ENCODE measurements at places on chromosomes 7 and 10. TPM values are rescaled to one million over a fixed set of nuclear protein-coding genes. Genes with fewer than 3 reads are reported as not detected.

Gene LRRD1
- not detected for polyA plus RNA-seq

GRCh38 chr10:7421526-7421925 is 10.7 kb upstream of the SFMBT2 start:
- DNase-seq = no peak

DNA sequence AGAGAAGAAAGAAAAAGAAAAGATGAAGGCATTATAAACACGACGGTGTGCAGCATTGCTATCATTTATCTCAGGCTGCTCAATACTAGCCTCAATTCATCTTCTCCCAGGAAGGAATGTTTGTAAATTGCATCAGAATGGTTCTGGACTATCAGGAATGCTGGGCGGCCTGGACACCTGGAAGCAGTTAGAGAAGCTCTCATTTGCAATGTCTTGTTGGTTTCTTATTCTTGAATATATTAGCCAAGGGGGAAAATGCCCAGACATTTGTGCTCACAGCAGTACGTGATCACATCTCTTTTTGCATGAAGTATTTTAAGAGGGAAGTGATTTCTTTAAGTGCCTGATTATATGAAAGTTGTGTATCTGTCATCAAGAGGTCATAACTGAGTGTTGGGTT is 85.6 kb upstream of the IMMP2L start:
- DNase-seq = no peak

DNA sequence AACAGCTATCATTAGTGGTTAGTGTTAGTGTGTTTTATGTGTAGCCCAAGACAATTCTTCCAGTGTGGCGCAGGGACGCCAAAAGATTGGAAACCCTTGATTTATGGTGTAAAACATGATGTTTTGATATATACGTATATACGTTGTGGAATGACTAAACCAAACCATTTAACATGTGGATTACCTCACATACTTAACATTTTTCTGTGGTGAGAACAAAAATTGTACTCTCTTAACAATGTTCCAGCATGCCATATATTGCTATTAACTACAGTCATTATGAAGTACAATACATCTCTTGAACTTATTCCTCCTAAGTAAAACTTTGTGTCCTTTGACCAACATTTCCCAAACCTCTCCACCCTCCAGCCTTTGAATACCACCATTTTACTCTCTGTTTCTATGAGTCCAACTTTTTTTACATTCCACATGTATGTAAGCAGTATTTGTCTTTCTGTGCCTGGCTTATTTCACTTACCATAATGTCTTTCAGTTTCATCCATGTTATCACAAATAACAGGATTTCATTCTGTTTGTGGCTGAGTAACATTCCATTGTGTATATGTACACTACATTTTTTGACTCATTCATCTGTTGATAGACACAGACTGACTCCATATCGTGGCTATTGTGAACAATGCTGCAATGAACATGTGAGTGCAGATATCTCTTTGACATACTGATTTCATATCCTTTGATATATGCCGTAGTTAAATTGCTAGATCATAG is 42.2 kb upstream of the MAGI2 start:
- DNase-seq = no peak

DNA sequence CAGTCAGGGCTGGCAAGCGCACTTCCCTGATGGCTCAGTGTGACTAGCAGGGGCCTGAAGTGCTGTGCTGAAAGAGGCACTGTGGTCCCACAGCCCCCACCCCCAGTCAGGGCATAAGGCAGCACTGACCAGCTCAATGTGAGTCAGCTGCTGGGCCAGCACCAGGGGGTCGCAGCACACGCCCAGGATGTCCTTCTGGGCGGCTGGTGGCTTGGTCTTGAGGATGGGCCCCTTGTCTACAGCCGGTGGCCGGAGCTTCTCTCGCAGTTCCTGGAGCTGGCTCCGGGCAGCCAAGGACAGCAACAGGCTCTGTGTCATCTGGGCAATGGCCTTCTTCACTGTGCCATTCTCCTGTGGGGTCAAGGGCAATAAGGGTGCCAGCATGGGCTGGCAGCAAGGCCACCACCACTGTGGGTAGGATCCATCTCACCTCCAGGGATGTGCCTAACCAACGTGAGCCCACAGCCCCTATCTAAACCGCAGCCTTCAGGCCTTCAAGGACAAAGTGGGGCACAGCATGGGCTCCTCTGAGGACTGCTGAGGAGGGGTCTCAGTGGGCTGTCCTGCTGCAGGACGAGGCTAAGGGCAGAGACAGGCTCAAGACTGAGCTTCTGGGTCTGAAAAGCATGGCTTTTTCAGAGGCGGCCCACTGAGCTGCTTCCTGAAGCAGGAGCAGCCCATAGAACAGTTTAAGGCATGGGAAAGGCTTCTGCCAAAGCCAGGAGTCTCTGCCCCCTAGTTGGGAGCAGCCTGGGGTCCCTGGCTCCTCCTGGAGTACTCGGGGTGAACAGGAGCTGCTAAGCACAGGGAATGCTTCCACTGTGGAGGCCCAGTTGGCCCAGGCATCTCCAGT is 62.5 kb downstream of the CSGALNACT2 start:
- DNase-seq = peak; percentile 45

DNA sequence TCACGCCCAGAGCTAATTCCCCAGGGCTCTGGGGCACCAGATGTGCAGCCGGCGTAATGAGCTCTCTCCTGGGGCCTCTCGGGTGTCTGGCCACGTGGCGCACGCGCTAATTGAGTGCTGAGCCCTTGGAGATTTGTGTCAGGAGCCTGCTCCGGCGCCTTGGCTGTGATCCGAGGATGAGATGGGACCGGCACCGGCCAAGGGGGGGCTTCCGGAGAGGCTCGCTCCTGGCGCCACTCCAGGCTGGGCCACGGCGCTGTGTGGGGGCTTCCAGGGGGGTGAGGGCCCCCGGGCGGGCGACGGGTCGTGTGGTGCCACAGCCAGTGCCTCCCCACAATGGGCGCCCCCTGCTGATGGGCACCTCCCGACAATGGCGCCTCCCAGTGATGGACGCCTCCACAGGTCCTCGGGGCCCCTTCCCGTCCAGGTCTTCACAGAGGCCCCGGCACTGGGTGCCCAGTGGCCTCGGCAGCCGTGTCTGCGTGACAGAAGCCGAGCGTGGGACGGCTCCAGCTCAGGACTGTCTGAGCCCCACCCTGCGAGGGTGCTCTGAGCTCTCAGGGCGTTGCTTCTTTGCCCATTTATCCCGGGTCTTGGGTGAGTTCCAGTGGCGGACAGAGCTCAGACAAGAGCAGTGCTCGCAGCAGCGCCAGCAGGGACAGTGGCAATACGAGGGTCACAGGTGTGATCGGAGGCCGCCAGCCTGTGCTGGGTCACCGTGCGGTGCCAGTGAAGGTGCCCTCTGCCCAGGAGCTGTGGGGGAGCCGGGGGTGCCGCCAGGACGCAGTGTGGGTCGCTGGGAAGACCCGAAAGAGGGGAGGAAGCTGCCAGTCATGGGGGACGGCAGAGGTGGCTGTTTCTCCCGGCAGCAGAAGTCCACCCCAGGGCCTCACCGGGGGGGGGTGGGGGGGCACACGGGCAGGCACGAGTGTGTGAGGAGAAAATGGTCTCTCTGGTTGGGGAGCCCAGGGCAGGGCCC is 8.2 kb upstream of the NKX6-2 start:
- no peak for DNase-seq
